ENCODE measurements at places on chromosomes 3 and 15.

DNA sequence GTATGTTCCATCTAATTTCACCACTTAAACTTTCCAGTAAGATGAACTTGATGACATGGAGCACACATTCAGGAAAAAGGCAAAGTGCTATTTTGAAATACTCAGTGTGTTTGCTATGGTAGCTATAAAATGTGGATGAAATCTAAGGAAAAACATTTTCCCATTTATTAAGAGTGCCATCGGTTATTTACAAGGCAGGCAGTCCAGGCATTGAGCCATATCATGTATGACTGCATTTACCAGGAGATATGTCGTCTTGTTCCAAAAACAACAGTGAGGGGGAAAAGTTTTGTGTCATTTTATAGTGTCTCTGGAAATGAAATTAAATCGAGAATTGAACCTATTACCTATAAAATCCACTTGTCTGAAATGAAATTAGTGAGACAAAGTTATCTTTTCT lies 13.7 kb downstream of the ANXA2 start:
- DNase-seq: no peak

GRCh38 chr3:25594007-25594502 lies 70.7 kb downstream of the TOP2B start:
- DNase-seq: peak; percentile 8

- no peak for DNase-seq
These were observed 235.3 kb upstream of the MME start for GRCh38 chr3:154844863-154845262.

DNA sequence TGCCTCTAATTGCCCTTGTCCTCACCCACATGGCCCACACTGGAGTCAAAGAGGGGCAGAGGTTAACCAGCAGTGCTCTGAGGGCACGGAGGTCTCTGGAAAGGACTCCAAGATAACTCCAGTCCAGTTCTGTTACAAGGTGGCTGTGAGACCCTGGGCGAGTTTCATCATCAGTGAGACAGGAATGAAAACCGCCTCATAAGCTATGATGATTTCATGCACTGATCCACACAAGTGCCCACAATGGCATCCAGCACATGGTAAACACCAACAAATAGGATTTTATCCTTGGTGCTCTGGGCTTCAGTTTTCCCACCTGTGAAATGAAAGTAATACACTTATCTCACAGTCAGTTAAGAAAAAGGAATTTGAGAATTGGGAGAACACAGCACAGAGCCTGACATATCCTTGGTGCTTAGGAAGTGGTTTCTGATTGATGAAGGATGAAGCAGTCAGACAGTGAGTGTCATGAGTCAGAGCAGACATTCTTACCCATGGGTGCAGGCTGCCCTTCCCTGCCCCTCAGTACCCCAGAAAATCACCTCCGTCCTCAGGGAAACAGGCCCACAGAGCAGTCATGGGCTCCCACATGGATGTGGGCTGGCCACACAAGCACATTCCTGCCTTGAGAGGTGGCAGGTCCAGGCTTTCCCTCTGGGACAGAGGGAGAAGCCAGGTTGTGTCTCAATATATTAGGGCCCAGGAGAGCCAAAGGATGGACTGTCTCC lies 48.4 kb downstream of the DAPK2 start:
- no peak for DNase-seq

GRCh38 chr3:50542177-50543034 lies 25.1 kb downstream of the C3orf18 start:
- peak; percentile 45 for DNase-seq

DNA sequence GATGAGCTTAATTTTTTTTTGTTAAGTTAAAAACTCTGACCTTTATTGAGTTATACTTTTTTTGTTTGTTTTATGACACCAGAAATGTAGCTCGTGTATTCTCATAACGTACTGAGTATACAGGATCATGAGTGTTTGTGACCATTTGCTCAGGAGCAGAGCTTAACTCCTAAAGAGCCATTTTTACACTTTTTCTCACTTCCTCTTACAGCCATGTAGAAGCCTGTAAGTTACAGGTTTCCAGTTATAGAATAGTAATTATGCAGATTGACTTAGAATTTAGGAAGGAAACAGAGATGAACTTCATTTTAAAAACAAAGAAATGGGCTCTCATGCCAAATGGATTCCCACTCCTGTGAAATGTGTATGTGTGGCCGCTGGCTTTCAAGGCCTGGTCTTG lies 151.7 kb downstream of the MCTP2 start:
- DNase-seq: no peak

- peak; percentile 59 for DNase-seq
These were observed 25.0 kb downstream of the LSM3 start for GRCh38 chr3:14203521-14204079.

DNA sequence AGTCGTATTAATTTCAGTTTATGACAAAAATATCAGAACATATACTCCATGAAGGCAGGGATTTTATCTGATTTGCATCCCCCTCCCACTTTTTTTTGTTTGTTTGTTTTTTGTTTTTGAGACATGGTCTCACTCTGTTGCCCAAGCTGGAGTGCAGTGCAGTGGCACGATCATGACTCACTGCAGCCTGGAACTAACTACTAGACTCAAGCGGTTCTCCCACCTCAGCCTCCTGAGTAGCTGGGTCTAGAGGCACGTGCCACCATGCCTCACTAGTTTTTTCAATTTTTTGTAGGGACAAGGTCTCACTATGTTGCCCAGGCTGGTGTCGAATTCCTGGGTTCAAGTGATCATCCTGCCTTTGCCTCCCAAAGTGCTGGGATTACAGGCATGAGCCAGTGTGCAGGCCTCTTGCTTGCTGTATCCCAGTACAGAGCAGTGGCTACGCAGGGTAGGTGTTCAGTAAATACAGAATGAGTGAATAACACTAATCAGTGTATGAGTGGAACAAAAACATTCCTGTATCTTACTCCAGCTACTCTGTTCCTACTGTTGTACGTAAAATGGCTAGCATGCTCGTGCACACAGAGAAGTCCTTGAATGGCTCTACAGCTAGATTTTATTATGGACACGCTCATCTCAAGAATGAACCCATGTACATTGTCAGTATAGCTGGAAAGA lies 272.4 kb downstream of the FOXP1 start:
- DNase-seq: no peak

- DNase-seq: peak; percentile 41
These were observed 38.5 kb upstream of the DNAJC13 start for GRCh38 chr3:132378846-132379245.

GRCh38 chr15:50182219-50183013 lies 420 bp downstream of the SLC27A2 start:
- DNase-seq: peak; percentile 36

DNA sequence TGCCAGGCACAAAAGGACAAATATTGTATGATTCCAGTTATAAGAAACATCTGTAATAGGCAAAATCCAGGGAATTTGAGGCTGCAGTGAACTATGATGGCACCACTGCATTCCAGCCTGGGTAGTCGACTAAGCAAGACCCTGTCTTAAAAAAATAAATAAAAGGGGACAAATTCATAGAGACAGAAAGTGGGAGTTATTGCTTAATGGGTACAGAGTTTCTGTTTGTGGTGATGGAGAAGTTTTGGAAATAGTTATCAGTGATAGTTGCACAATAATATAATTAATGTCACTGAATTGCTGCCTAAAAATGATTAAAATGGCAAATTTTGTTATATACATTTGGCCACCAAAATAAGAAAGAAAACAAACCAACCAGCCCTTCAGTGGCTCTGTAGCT lies 27.6 kb upstream of the CNBP start:
- no peak for DNase-seq

DNA sequence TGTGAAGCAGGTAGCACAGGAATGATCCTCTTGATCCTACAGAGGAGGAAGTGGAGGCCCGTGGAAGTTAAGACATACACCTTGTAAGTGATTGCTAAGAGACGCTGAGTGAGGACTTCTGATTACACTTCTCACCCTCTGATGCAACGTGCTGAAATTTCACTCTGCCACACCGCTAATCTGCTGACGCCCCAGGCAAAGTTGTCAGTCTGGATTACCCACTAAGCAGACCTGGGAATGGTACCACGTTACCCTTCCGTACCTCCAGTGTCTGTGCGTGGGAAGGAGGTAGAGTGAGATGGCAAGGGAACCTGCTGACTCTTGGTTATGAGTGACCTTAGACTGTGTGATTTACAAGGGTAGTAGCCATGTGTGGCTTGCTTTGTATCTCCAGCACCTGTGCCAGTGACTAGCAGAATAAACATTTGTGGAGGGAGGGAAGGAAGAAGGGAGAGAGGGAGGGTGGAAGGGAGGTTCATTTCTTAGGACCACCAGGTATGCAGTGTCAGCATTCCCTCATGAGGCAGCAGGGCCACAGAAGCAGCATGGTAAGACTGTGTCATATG lies 115.0 kb downstream of the ALDH1A2 start:
- DNase-seq: no peak

- DNase-seq: peak; percentile 29
These were observed 15.0 kb downstream of the INTS14 start for GRCh38 chr15:65595960-65596359.

DNA sequence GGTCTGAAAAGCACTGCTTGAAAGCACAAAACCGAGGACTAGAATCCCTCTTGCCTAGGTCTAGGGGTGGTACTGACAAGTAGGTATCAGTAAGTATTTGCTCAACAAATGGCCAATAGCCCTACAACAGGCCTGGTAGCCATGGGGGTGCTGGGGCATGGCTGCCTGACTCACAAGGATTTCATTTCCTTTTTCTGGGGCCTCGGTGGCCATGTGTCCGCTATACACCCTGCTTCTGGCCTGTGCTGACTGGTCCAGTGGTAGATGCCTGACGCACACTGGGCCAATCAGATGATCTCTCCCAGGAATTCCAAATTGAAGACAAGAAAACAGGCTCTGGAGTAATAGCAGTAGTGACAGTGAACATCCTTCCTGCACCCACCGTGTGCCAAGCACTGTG lies 29.4 kb downstream of the MELTF start:
- DNase-seq: no peak

GRCh38 chr3:189360291-189360690 lies 188.5 kb downstream of the TPRG1 start:
- no peak for DNase-seq

- no peak for DNase-seq
These were observed 4.3 kb downstream of the ARHGEF26 start for GRCh38 chr3:154125378-154126030.
